ENCODE measurements at places on chromosomes 7 and 10. TPM values are rescaled to one million over a fixed set of nuclear protein-coding genes. Genes with fewer than 3 reads are reported as not detected.

DNA sequence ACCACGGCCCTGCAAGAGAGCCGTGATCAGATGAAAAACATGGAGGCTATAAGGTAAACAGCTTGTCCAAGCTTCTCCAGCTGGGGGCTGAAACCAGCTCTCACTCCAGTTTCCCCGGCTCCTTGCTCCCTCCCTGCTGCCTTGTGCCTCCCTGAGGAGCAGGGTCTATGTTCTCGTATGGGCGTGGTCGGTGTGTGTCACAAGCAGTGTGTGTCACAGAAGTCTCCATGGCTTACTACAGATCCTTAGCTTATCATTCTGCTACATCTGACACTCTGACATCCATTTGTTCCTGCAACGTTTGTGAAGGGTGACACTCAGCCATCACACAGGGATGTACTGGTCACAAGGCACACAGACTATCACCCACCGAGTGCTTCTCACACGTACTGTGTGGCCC is 54.6 kb downstream of the CSGALNACT2 start:
- H3K4me1 ChIP-seq, result no peaks in the 10 kb centered on the region
- H3K27me3 ChIP-seq, result no peaks in the 10 kb centered on the region
- DNase-seq, result no peak
- H3K4me3 ChIP-seq, result no peak overlapping the region
- no peaks in the 10 kb centered on the region for H3K36me3 ChIP-seq
- no peak overlapping the region for H3K27ac ChIP-seq

DNA sequence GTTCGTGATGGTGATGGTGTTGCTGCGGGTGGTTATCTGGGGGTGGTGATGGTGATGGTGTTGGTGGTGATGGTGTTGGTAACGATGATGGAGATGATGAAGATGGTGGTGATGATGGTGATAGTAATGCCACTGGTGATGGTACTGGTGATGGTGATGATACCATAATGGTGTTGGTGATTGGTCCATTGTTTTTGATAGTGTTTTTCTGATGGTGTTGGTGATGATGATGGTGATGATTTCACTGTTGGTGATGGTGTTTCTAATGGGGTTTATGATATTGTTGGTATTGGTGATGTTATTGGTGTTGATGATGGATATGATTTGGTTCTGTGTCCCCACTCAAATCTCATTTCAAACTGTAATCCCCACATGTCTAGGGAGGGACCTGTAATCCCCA is 51.7 kb upstream of the PITRM1 start:
- H3K27ac ChIP-seq, result no peak overlapping the region
- no peaks in the 10 kb centered on the region for H3K27me3 ChIP-seq
- H3K4me1 ChIP-seq, result peaks cover 1% of the 10 kb centered on the region
- no peak for DNase-seq
- no peaks in the 10 kb centered on the region for H3K36me3 ChIP-seq
- H3K4me3 ChIP-seq, result no peak overlapping the region

DNA sequence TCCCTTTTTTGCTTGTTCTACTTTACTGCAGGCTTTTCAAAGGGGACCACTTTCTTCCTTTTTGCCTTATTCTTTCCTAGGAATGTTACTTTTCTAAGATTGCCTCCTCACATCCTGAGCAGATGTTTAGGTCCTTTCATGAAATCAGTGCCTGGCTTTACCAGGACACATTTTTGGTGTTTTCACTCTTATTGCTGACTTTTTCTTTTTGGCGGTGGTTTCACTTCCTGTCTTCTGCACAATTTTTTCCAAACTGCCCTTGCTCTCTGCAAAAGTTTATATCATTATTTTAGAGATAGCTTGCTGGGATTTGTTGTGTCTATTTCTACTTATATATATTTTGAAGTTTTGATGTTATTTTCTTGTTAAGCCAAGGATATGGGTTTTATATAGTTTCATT is 332.2 kb upstream of the MTPN start:
- H3K27me3 ChIP-seq, result no peaks in the 10 kb centered on the region
- no peaks in the 10 kb centered on the region for H3K36me3 ChIP-seq
- no peaks in the 10 kb centered on the region for H3K4me1 ChIP-seq
- no peak overlapping the region for H3K27ac ChIP-seq
- H3K4me3 ChIP-seq, result no peak overlapping the region

- no peaks in the 10 kb centered on the region for H3K27me3 ChIP-seq
These were observed 5.3 kb downstream of the ESYT2 start for GRCh38 chr7:158824028-158824427.

GNAT3 gene
- total RNA-seq, result not detected

MGAM2 gene
- total RNA-seq, result 0.12 TPM

KRIT1 gene
- 36.3 TPM for total RNA-seq

ODAD2 gene
- total RNA-seq, result 0.71 TPM
